Brain (organoid and tissue), 16 donors: ENCODE measurements at places on chromosomes 12 and 14.

GRCh38 chr12:53974084-53975063 is at the start of gene HOTAIR:
TSS of gene HOTAIR (minus strand) at chr12:53974954.
- DNase-seq: no peak

- no peak for DNase-seq
These were observed 198.1 kb downstream of the SLC38A4 start for GRCh38 chr12:46627686-46628085.

DNA sequence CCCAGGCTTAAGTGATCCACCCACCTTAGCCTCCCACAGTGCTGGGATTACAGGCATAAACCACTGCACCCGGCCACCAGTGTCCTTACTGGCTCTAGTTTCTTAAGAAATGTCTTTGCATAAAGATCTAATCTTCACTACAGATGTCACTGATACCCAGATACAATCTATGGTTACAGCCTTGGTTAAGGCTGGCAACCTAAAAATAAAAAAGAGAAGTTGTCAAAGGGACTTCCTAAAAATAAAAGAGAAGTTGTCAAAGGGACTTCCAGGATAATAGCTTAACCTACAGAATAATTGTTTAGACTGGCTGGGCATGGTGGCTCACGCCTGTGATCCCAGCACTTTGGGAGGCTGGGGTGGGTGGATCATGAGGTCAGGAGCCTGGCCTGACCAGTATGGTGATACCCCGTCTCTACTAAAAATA is 27.6 kb downstream of the ETFBKMT start:
- DNase-seq: no peak

- no peak for DNase-seq
These were observed 2.3 kb upstream of the PTPRB start for GRCh38 chr12:70639535-70639934.

GRCh38 chr12:4417455-4417854 is 28.2 kb downstream of the FGF6 start:
- DNase-seq: no peak

DNA sequence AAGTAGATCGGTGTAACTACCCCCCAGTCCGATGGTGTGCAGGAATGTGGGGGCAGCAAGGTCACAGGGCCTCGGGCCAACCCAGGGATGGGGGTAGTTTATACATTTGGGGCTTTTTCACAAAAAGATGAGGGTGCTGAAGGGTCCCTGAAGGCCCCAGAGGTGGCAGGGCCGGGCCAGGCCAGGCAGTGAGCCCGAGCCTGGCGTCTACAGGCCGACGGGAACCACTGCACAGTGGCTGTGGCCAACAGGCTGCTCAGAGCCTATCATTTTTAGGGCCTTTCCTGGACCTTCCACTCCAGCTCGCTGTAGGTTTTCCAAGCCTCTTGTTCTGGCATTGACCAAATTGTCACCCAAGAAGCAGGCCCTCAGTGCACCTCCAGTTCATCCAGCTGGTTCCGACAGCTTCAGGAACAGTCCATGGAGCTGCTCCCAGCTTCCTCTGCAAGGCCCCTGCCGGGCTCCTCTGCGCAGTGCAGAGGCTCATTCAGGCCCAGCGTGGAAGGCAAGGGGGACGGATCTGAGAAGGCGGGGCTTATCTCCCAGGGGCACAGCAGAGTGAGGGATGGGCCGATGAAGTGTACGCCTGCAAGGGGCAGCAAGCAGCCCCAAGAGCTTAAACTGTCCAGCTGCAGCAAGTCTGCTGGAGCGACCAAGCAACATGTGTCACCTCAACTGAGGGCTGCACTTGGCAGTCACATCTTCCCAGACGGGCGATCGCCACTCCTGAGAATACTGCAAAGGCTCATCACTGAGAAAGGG is 13.9 kb downstream of the CDCA4 start:
- DNase-seq: no peak

DNA sequence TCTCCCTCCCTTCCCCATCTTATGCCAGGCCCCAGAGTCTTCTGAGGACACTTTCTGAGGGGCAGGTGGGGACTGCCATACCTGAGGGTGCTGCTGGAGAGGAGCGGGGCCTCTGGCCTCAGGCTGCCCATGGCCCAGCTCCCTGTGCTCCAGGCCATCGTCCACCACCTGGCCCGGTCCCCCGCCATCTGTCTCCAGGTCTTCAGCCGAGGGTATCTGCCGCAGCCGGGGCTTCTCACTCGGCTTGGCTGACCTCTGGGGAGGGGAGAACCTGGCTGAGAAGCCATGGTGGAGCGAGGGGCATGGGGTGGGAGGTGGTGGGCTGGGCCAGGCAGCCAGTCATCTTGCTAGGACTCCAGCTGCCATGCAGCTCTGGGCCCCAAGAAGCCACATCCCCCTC is 21.6 kb downstream of the SLC48A1 start:
- DNase-seq: no peak

- no peak for DNase-seq
These were observed 4.7 kb upstream of the TTC7B start for GRCh38 chr14:90820958-90821357.

GRCh38 chr12:4786795-4787194 is 66.6 kb downstream of the GALNT8 start:
- DNase-seq: no peak

DNA sequence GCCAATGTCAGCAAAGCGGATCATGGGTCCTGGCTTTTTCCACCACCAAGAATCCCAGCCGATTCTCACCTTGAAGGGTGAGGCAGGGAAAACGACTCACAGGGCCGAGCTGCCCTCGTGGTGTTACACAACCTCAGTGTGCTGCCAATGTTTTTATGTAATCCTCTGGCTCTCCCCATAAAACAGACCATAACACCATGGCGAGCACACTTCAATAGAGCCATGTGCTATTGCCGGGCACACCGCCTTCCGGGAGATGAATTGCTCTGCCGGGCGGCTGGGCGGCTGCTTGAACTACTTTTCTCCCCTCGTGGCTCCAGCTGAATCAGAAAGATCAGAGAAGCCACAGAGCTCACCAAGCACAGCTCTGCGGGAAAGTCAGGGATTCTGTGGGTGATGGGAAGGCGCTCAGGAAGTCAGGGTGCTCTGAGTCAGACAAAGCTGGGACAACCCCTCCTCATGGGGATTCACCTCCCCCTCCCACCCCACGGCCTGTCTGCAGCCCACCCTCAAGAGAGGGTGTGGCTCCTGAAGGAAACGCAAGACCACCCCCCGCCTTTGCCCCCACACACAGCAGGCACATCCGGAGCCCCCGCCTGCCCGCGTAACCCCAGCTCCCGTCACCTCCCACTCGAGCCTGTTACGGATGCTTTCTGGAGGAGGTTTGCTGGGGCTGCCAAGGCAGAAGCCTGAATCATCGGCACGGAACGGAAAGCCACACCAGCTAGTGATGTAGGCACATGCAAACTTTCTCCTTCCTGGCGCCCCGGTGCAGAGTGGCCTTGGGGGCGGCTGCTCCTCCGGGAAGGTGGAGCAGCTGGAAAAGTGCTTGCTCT is 1.8 kb downstream of the GALNT9 start:
- DNase-seq: peak; percentile 60

DNA sequence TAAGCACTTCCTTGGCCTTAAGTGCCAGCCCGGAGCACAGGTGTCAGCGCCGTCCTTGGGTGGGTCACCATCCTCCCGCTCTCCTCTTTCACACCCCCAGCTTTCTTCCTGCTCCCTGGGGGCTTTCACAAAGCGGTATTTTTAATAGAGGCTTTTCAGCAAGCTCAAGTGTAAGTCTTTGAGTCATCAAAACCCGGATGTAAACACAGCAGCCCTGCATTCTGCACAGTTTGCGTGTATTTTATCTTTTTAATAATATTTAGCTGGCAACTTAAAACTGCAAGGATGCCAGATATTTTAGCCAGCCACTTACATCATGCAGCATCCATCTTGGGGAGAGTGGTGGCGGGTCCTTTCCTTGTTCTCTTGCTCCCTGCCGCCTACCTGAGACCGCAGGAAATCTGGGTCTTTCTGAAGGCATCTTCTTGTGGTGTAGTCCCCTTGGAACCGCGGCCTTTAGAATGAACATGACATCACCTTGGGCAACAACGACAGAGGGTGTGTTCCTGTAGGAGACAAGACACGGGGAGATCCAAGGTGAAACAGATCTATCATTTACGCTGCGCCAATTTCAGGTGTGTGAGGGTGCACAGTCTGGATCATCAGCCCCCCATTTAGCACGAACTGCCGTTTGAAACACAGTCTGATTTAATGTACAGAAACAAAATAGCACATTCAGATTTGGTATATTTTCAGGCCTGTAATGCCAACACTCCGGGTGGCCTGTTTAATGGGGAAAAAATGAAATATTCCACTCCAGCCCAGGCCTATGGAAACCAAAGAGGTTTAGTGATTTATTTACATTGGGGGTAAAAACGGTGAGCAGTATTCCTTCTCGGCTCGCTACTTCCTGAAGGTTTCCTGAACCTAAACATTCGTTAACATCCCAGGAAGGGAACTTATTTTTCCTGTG is 12.5 kb upstream of the IRF2BPL start:
- DNase-seq: no peak

DNA sequence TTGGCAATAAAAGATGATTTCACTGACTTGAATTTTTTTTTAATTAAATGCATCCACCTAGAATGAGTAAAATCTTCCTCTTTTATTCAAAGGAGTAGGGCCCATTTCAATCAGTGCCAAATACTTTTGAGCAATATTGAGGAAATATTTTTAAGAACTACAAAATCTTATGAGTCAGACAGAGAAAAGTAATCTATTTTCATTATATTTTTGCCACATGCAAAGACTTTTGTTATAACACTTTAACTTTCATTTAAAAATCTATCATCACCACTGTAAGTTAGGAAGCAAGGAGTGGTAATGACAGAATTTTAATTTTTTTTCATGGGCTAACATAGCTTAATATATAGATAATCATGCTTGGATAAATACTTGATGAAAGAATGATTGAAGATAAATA is 345.2 kb upstream of the KITLG start:
- DNase-seq: no peak

DNA sequence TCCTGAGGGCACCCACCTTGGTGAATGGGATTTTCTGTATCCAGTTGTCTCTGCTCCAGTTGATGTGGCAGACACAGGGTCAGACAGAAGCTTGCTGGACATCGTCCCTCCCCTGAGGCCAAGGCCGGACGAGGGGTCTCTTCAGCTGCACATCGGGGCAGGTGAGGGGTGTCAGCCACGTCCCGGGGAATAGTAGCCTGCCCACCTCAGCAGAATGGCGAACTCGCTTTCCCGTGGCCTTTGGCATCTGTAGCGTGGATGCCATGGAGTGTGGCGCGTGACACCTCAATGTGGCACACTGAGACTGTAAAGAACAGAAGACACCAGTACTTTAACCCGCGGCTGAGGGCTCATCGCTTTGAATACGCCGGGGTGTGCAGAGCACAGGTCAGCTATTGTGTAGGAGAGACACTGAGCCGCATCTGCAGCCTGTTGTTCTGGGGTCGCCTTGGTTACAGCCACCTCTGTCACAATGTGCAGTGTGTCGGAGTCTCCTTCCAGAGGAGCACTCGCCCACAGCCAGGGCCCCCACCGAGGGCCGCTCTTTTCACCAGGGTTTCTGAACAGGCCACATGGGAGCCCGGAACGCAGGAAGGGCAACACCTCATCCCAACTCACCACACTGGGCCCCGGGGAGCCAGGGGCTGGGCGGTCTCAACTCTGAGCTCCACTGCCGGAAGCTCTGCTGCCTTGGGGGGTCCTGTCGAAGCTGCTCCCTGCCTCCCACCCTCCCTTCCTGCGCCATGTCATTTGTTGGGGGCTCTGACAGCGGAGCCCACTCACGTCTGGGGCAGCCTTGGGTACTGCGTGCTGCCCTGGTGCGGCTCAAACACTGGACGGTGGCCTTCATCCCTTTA is 77.0 kb downstream of the ADGRD1 start:
- peak; percentile 48 for DNase-seq

DNA sequence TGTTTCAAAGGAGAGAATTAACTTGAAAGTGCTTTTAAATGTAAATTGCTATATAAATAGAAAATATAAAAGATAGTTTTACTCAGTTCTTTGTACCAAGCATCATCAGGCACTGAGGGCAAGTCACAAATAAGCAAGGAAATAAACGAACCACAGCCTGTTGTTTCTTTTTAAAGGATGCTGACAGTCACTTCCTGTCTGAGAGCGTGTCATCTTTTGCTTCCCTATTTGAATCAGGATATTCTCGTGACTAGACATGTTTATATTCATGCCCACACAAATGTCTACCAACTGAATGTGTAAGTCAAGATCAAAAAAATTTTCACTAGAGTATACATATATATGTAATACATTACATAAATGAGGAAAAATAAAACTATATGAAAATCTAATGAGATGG is 31.4 kb upstream of the SLC2A13 start:
- no peak for DNase-seq

DNA sequence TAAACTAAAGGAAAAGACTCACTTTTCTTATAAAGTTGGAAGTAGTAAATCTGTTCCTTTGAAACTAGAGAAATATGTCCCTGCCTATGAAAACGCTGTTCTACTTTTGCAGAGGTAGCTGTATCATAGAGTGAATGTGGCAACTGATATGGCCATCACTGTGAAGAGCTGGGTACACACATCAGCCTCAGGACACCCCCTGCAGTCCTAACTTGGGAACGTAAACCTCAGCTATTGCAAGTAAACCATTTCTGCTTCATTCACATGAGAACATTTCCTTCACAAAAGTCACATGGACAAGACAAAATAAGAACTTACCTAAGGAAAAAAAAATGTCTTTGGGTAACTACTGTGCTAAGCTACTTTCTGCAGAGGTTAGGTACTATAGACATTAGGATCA is 233.3 kb upstream of the PPFIA2 start:
- DNase-seq: no peak

DNA sequence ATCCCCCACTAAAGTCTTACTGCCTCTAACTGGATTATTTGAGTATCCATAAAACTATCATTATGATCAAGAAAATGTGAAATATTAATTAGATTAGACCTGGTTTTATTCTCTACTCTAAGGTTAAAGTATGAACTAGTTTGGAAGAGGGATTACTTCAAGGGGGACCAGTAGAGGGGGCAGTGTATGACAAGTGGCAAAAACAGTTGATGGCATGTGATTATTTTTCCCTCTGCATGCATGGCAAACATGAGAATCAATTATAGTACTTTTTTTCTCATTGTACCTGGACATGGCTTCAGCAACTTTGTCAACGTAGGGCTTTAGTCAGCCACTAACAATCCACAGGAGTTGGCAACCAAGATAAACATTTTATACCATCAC is 145.0 kb upstream of the SLC38A2 start:
- DNase-seq: no peak

DNA sequence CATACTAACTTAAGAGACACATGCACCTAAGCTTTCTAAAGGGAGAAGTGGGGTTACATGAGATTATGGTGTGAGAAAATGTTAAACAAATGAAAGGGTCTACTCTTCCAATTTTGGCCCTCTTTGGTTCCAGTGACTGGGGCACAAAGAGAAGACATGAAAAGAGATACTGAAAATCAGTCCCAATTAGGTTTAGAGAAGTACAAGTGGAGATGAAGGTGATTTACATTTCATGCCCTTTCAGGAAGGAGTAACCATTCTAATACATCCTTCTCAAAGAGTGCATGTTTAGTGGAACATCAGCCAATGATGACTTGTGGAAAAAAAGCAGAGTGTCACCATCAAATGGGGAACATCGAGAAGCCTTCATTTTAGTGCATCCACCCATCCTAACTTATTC is 14.4 kb downstream of the MGP start:
- DNase-seq: no peak

- no peak for DNase-seq
These were observed 152.1 kb downstream of the SLC8A3 start for GRCh38 chr14:70036665-70037064.

- no peak for DNase-seq
These were observed 127.4 kb upstream of the PRMT8 start for GRCh38 chr12:3363608-3364007.

GRCh38 chr14:88995437-88996198 is 171.2 kb downstream of the TTC8 start:
- no peak for DNase-seq

GRCh38 chr12:41681898-41682297 is 462.8 kb downstream of the GXYLT1 start:
- DNase-seq: no peak
